ENCODE measurements at places on chromosomes 2 and 18.

DNA sequence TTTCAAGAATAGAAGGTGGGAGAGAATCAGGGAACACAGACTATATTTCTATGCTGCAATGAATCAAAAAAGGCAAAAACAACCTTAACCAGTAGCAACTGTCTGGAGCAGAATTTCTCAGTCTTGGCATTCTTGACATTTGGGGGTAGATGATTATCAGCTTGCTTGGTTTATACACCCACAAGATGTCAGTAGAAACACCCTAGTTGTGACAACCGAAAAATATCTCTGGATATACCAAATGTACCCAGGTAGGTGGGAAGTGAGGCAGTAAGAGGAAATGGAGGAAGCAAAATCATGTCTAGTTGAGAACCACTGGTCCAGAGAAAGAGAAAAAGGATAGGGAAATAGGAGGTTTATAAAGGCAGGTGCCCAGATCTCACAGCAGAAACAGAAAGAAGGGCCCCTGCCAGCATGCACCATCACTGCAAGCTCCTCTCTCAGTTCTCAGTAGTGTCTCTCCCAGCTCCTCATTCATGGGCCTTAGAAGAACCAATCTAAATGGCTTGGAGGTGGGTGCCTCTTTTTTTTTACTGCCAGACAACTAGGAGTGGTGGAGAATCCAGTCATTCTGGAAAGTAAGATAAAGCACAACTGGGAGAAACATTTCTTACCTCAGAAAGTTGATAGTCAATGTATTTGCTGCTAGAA lies 50.4 kb downstream of the MBD2 start:
- no peak for DNase-seq

- no peak for DNase-seq
Measured at GRCh38 chr2:48707466-48707865, 48.1 kb downstream of the LHCGR start.

- no peak for DNase-seq
Measured at GRCh38 chr2:171191021-171191420, 30.3 kb upstream of the TLK1 start.

- DNase-seq, result no peak
Measured at GRCh38 chr2:178287652-178288344, 93.5 kb downstream of the OSBPL6 start.

GRCh38 chr2:30867385-30867784 lies 60.1 kb upstream of the CAPN13 start:
- DNase-seq, result no peak

Measured in activated CD4-positive, alpha-beta T cell treated with anti-CD3 and anti-CD28 coated beads, Interleukin-2, amount 50 U/mL, for 24 hours (primary cell).